ENCODE measurements at places on chromosomes 1 and 21.

DNA sequence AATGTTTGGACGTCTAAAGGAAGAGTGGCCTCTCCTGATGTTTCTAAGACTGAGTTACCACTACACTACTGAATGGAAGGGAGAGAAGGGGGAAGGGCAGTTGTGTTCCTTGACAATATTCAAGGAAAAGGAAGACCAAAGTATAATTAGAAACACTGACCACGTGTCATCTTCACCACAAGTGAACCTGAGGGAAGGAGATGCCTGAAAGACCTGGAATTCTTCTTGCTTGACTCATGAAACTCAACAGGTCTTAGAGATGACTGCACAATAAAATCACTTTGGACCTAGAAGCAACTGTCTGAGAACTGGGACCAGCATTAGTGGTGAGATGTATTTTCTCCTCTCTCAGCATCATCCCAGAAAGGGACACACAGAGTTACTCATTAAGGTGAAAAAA lies 56.7 kb downstream of the PTPN14 start:
- no peak for DNase-seq

DNA sequence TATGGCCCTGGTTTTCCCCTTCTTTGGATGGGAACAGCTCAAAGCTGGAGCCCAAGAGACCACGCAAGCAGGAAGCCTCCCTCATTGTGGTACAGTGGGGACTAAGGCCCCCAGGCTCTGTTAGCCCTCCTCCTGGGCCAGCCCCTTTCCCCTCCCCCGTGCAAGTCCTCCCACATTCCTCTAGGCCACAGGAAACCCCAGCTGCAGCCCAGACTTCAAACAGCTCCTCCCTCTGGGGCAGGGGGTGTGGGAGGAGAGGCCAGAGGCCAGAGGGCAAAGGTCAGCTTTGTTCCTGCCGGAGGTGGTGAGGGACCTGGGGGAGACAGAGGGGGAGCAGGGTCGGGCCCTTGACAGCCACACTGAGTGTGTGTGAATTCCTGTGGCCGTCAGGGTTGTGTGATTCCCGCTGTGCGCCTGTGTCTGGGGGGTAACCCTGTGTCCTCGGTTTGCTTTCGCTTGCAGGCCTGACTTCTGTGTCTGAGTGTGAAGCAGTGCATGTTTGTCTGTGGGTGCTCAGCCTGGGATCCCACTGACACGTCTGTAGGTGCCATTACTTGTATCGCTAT lies 3.4 kb upstream of the AHDC1 start:
- DNase-seq = no peak

GRCh38 chr1:184061396-184062003 lies 10.0 kb downstream of the TSEN15 start:
- no peak for DNase-seq

GRCh38 chr1:62437273-62437940 lies 558 bp downstream of the USP1 start:
- no peak for DNase-seq

GRCh38 chr1:67748630-67749029 lies 63.6 kb downstream of the GADD45A start:
- DNase-seq = no peak

DNA sequence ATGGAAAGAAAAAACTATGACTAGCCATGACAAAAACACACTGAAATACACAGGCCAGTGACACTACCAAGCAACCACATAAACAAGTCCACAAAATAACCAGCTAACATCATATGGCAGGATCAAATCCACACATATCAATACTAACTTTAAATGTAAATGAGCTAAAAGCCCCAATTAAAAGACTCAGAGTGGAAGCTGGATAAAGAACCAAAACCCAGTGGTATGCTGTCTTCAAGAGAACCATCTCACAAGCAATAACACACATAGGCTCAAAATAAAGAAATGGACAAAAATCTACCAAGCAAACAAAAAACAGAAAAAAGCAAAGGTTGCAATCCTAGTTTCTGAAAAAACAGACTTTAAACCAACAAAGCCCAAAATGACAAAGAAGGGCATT lies 476.2 kb upstream of the BEND5 start:
- no peak for DNase-seq

DNA sequence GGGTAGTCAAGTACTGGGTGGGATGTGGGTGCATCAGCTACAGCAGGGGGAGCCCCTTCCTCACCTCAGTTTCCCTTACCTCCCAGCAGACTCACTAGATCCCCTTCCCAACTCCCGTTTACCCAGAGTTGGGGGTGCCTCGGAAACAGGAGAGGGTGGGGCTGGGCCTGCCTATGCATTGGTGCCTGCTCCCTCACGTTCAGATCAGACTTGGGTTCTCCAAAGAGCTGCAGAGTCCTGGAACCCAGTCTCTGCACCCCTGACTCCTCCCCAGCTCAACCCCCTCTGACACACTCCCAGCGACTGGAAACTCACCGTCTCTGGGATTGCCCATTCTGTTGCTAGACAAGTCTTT lies 6.0 kb downstream of the FOXO6 start:
- DNase-seq = no peak

DNA sequence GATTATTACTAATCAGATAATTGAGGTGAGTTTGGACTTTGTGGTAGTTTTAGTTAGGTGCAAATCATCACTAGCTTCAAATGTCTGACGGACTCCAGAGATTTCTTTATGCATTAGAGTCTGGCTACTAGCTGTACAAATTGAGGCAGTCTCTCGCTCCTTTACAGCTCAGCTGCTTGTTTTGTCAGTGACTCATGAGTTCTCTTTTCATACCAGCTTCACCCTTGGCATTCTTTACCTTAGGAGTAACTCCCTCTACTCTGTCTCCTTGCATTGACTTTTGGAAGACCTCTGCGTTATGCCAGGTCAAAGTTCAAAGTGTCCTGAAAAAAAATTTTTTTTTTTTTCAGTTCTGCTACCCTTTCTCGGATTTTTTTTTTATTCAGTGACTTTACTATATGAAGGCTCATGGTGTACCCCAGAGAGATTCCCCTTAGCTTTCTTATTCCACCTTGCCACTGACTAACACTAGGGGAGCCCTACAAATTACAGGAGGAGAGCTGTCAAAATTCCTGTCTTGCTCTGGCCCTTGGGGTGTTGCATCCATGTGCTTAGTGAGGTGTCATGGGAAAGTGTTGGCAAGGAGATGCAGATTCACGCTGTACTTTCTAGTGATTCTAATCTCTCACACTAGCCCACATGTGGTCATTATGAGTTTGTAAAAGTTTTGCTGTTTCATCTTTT lies 576.6 kb downstream of the ADGRL2 start:
- no peak for DNase-seq

DNA sequence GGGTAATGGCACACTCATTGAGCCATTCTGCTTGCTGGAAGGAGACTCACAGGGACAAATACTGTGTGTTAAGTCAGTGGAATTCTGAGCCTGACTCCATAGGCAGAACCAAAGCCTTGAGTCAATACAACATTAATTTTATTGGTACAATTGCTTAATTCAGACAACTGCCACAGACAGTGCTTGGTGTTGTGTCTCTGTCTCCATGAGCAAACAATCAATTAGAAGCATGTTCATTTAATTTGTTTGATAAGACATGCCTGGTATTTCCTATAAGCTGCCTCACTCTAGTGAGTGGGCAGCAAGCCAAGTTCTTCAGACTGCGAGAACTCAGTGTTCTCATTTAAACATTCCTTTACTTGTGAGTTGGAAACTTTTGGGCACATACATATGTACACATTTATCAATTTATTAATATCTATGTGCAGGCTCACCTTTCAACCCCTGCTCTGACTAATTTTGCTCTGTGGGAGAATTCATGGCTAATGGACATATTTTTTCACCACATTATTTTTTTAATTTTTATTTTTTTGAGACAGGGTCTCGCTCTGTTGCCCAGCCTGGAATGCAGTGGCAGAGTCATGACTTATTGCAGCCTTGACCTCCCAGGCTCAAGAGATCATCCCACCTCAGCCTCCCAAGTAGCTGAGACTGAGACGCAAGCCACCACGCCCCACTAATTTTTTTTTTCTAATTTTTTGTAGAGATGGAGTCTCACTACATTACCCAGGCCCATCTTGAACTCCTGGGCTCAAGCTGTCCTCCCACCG lies 4.5 kb upstream of the SRSF10 start:
- DNase-seq = no peak

DNA sequence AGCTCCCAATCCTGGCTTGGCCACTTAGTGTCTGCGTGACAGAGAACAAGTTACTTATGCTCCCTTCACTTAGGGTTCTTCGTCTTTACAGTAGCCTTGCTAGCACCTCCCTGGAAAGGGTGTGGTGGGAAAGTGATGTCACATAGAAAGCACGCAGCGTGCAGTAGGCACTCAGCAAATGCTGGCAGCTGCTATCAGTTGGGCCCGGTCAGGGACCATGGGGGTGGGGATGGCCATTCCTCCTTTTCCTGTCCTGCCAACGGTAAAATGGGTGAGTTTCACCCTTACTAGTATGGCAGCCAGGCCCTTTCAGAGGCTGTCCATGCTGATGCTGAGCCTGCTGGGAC lies 6.2 kb upstream of the KCNA10 start:
- DNase-seq = no peak
